ENCODE measurements at places on chromosomes 6 and 20.

DNA sequence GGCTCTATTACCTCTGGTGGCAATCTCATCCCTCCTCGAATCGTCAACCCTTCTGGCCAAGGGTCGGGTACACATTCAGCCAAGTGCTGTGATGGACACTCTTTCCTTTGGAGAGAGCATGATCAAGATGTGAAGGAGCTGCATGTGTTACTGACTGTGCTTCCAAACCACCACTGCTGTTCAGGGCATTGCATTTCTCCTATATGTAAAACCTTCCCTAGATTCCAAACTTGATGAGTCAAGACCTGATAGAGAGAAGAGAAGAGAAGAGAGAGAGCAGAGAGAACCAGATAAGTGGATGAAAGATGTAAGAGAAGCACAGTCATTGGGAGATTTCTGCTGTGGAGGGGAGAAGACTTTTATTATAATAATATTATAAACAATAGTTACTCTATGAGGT is 162.2 kb downstream of the KCNQ5 start:
- peak; percentile 15 for DNase-seq

DNA sequence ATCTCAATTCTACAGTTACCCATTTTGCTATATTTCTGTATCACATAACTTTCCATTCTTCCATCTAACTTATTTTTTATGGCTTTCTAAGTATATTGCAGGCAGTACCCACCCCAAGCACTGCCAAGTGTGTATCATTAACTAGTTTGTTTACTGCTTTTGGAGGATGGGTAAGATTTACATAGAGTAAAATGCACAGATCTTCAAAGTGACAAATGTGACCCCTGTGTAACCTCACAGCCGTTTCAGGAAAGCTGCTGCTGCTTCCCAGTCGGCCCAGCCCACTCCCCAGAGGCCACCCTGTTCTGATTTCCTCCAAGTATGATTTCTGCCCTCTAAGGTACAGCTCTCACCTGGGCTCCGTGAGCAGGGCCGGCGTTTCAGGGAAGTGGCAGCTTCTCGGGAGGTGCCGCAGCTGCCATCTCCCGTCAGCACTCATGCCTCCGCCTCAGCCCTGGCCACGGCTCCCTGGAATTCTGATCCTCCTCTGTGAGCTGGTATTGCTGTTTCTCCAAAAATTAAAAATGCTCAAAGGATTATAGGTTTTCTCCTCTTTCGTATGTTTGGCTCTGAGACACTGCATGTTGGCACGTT is 15.0 kb upstream of the MAP1LC3A start:
- DNase-seq, result no peak

DNA sequence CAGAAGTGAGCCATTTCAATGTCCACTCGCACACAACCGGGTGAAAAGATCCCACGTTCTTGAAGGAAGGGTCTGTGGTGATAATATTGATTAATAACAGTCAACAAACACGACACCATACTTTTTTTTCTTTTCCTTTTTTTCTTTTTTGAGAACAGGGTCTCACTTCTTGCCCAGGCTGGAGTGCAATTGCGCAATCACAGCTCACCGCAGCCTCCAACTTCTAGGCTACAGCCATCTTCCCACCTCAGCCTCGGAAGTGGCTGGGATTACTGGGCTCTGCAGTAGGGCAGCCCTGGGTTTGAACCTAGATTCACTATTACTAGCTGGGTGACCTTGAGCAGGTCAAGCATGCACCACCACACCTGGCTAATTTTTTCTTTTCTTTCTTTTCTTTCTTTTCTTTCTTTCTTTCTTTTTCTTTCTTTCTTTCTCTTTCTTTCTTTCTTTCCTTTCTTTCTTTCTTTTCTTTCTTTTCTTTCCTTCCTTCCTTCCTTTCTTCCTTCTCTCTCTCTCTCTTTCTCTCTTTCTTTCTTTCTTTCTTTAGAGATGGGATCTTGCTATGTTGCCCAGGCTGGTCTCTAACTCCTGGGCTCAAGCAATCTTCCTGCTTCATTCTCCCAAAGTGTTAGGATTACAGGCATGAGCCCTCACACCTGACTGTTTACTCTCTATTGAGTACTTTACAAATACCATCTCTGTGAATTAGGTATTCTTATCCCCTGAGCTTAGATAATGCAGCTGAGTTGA is 123.9 kb downstream of the SNX5 start:
- DNase-seq, result no peak

- DNase-seq, result peak; percentile 70
These were observed 5.4 kb downstream of the NPBWR2 start for GRCh38 chr20:64101731-64102621.

- DNase-seq, result no peak
These were observed 23.5 kb downstream of the TBC1D20 start for GRCh38 chr20:438571-439469.

- DNase-seq, result no peak
These were observed 23.0 kb upstream of the MDFI start for GRCh38 chr6:41615311-41615710.

- DNase-seq, result no peak
These were observed 65.6 kb downstream of the PLG start for GRCh38 chr6:160767647-160768019.
